ENCODE measurements at places on chromosomes 5 and 9. TPM values are rescaled to one million over a fixed set of nuclear protein-coding genes. Genes with fewer than 3 reads are reported as not detected.

NXNL2 gene
- total RNA-seq = not detected

PCDHA10 gene
- 0.37 TPM for total RNA-seq

ANKRD18A gene
- 9.9 TPM for total RNA-seq

FOXD4L6 gene
- total RNA-seq = not detected

WWC1 gene
- 33.3 TPM for total RNA-seq

SPATA31A6 gene
- not detected for total RNA-seq

SPATA31D4 gene
- total RNA-seq = not detected
